ENCODE measurements at places on chromosomes 3 and 15.

DNA sequence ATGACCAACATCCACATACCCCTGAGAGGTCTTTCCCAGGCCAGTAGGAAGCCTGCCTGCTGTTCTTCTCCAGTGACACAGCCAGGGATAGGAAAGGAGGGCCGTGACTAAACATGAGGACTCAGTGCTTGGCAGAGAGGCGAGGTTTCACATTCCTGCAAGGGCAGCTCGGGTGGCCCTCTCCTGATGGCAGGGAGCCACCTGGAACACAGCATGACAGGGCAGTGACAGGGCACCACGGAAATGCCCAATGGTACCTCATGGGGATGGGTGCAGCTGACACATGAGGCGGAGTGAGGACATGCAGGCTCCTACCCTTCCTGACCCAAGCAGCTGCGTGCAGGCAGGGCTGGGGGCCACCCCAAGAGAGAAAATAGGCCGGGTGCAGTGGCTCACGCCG is 7.4 kb upstream of the TGM5 start:
- no peak for DNase-seq

- no peak for DNase-seq
These were observed 566.4 kb upstream of the SGO1 start for GRCh38 chr3:20752416-20752815.

- DNase-seq: no peak
These were observed 37.8 kb upstream of the GOLM2 start for GRCh38 chr15:44250566-44251205.

DNA sequence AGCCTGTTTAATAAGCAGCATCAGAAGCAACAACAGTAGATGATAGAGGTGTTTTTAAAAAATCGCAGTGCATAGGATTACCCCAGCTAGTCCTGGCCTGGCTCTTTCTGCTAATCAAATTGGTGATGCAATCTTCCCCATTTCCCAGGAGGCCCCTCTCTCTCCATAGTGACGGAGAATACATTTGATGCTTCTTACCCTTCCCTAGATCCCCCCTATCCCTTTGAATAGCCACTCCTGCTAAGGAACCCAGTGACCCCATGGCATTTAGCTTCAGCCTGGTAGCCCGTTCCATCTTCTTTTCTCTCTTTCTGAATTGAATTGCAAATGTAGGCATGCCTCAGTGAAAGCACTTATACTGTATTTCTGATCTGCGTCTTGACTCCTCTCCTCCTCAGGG is 223.6 kb upstream of the GAP43 start:
- DNase-seq: no peak

DNA sequence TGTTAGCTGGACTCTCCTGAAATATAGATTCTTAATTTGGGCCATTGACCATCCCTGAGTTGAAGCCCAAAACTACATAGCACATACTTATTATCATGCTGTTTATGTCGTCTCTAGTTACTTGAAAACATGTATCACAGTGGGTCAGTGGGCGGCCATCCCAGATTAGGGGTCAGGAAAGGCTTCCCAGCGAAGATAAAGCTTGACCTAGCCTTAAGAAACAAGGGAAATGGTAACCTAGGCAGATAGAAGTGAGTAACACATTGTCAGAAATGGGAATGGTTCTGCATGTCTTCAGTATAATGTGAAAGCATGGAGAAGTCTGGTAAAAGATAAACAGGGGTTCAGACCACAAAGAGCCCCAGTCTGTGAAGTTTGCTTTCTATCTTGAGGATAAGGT is 124.7 kb downstream of the C3orf70 start:
- no peak for DNase-seq

- DNase-seq: no peak
These were observed 54.2 kb upstream of the CGNL1 start for GRCh38 chr15:57321973-57322601.

- no peak for DNase-seq
These were observed 621.3 kb upstream of the EPHA6 start for GRCh38 chr3:96192966-96193550.

DNA sequence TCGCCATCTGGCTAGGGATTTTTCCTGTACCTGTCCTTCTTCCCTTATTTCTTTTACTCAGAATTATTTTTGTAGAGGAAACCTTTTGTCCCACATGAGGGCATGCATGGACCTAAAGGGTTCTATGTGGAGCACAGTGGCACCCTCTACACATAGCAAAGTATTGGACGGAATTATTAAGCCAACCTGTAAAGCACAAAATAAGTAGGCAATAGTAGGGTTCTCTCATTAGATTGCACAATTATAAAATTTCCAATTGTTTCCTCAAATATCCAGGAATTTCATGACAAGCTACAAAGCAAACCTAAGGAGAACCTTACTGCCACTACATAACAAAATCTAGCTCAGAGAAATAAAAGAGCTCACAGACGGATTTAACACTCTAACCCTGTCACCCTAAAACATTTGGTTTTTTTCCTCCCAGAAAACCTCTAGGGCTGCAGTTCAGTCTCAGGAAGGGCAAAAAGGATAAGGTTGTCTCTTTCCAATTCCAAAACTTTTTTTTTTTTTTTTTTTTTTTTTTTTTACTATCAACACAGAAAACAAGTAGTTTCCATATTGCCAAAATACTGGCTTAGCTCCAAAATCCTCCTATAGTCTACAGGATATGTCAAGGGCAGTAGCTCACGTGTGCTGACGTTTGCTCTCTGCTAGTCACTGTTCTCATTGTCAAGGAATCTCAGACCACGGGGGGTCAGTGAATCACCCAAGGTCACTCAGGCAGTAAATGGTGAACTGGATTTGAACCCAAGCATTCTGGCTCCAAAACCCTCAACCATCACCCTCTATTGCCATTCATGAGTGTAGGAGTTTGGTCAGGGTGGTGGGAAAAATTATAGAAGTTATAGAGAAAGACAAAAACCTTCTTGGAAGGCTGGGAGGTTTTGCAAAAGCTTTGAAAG is 52.3 kb downstream of the NCEH1 start:
- DNase-seq: peak; percentile 44

- DNase-seq: no peak
These were observed 156.1 kb downstream of the TBL1XR1 start for GRCh38 chr3:177041021-177041729.

GRCh38 chr3:33119891-33120290 is 6.1 kb downstream of the CRTAP start:
- DNase-seq: no peak

Measured in kidney (tissue), 22 donors.